SHP77 (cell line): ENCODE measurements at places on chromosomes 1 and 21.

DNA sequence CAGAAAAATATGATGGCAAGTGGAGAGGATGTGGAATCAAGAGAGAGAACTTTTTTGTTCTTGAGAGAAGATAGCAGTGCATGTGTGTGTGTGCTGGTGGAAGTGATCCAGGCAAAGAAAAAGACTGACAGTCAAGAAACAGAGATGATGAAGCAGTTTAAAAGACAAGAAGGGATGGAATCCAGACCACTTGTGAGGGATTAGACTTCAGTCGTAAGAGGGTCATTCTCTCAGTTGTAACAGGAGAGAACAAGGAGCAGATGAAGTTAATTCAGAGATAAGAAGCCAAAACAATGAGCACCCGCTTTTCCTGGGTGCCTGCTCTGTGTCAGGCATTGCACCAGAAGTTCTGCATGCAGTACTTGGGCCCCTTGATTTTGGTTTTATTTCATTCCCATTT lies 76.6 kb downstream of the RNF220 start:
- DNase-seq, result no peak

DNA sequence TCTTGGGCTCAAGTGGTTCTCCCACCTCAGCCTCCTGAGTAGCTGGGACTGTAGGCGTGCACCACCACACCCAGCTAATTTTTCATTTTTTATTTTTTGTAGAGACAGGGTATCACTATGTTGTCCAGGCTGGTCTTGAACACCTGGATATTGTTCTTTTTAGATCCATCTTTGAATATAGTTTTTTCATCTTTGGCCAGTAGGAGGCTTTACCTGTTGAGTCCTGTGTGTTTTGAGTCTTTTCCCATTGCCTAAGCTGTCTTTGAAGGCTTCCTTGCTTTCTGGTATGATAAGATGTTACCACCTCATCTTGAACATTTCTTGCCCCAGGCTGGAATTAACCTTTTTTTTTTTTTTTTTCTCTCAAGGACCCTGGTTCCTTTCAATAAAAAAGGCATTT lies 387.8 kb upstream of the RUNX1 start:
- no peak for DNase-seq

- DNase-seq, result peak; percentile 48
Measured at GRCh38 chr1:95309031-95309471, 75.0 kb downstream of the RWDD3 start.

DNA sequence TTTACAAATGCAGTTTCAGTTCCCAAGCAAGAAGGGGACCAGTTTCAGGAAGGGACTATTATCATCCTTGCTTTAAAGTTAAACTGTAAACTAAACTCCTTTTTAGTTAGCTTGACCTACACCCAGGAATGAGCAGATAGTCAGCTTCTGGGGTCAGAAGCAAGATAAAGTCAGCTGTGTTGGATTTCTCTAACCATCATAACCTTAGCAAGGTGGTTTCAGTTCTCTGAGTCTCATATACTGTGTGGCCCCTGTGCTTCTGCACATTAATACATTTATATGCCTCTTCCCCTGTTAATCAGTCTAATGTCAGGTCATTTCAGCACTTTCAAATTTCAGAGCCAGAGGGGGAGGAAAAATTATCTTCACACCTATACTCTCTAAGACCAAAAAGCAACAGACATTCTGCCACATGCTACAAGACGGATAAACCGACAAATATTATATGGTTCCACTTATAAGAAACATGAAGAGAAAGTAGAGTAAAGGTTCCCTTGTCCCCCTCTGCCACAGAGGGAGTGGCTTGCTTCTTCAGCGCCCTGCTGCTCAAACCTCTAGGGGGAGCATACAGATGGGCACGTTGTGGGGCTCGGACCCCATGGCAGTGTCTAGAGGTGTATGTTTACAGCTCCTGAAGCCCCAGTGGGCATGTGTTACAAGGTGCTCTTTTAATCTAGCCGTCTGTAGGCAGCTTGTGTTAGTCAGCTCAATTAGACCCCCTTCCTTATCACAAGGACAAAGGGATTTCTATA lies 89.1 kb downstream of the SMYD3 start:
- no peak for DNase-seq

- DNase-seq, result no peak
Measured at GRCh38 chr1:98783821-98784220, 122.3 kb downstream of the SNX7 start.

DNA sequence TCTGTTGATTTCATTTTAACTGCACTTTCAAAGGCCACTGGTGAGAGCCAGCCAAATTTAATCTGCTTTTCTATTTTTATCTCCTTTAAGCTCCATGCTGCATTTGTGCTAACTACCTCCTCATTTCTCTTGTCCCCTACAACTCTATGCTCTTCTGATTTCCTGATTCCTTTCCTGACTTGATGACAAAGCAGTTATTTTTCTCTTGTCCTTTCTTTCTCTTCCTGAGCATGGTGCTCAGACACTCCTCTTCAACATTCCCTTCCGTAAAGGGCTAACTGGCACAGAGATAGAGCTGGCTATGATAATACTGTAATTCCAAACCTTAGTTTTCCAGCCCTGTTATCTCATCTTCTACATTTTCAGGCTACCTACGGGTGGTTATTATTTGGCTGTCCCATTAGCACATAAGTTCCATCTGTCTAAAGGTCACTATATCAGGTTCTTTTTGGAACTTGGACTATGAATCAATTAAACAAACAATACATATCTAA lies 6.8 kb upstream of the BCAS2 start:
- DNase-seq, result no peak

GRCh38 chr1:116808200-116808847 lies 54.1 kb downstream of the CD2 start:
- no peak for DNase-seq

DNA sequence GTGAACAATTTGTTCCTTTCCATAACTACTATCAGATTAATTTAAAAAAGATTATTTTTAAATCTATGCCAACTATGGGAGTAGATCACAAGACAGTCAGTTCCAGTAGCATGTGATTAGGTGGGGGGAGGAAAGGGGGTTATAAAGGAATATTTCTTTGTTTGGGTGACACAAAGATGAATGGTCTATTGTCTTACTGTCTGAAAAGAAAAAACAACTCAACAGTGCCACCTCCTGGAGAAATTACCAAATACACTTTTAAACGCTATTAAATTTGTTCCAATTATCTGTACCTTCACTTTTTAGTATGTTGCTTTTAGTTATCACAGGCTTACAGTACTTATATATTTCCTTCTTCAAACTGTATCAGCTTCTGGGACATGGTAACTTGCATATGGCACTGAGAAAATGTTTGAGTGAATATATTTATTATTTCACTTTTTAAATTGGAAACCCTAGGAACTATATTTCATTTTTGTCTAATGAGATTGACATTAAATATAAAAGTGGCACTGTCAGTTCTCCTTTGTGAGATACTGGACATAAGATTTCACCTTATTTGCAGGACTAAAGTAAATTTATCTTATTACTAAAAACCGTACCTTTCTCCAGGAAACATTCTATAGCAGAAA lies 1.7 kb upstream of the SORT1 start:
- peak; percentile 45 for DNase-seq

- no peak for DNase-seq
Measured at GRCh38 chr1:100927276-100927675, 31.4 kb downstream of the SLC30A7 start.

DNA sequence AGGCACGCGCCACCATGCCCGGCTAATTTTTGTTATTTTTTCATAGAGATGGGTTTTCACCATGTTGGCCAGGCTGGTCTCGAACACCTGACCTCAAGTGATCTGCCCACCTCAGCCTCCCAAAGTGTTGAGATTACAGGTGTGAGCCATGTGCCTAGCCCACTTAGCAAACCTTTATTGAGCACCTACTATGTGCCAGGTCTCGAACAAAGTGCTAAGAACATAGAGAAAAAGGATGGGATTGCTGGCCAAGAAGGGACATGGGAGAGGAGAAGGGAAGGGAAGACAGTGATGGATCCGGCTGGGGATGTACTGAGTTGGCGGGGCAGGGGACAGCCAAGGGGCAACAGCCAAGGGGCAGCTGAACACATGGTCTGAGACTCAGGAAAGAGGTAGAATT lies 55.6 kb upstream of the RPL11 start:
- no peak for DNase-seq

DNA sequence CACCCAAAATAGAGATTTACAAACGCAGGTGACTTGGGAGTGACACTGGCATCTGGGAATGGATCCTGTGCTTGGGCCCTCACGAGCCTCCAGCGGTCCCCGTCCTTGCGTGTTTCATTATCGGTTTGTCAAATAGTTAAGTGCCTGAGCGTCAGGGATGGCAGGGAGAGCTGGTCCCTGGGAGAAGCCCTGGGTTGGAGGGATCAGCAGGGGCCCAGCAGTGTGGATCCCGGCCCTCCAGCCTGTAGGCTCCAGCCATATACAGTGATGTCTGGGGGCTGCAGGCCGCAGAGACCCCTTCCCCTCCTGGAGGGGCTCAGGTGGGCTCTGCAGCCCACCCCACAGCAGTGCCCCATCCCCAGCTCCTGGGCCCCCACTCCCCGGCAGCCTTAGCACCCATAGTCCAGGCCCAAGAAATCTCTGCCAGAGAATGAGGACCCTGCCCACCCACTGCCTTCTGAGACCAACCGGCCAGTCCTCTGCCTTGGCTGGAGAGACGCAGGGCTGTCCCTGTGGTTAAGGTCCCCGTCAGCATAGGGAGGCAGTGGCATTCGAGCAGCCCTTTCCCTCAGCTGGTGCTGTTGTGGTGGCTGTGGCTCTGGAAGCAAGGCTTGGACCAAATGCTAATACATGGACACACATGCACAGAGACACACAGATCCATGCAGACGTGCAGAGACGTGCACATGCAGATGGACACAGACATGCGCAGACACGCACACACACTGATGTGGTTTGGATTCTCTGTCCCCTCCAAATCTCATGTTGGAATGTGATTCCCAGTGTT lies 2.4 kb upstream of the SLC19A1 start:
- no peak for DNase-seq

DNA sequence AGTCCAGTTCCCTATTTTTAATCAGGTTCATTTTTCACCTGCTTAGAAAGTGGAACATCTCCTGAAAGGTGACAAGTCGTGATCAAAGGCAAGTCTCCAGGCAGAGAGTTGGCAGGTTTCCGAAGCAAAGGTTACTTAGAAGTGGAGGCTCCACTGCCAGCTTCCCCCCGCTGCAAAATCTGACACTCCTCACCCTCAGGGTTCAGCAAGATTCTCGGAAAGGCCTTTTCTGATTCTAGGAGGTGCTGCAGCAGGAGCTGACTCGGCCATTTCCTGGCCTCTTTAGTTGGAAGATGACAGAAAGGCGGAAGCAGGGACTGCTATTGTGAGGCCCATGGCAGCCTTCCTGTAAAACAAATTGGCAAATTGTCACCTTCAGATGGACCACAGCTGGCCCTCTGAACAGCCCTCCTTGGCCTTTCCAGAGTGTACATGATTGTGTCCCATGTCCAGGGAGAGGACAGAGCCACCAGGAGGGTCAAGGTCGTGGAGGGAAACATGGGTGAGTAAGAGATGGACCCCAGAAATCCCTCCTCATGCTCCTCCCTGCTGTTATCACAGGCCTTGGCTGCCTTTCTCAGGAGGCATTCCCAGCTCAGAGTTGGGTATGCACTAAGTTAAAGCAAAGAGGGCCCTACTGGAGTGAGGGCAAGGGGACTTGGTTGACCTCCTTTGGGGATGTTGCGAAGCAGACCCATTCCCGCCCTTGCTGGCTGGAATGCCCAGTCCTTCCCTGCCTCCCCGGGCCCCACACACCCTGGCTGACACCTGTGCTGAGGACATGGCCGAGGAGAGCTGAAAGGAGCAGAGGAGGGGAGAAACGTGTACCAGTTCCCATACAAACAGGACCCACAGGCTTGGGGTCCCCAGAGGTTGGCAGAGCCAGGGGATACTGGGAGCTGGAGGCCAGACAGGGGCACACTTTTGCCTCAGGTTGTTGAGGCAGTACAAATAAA lies 115.5 kb upstream of the IRF2BP2 start:
- peak; percentile 46 for DNase-seq

GRCh38 chr1:240044620-240045019 lies 47.1 kb upstream of the FMN2 start:
- DNase-seq, result no peak

- DNase-seq, result no peak
Measured at GRCh38 chr1:55337801-55338447, 122.8 kb upstream of the USP24 start.
